Psoas muscle (tissue), 8 donors: ENCODE measurements at places on chromosomes 12 and 14. TPM values are rescaled to one million over a fixed set of nuclear protein-coding genes. Genes with fewer than 3 reads are reported as not detected.

Gene CCND2
- polyA plus RNA-seq: 0.31 TPM

Gene VASH1
- 2.9 TPM for polyA plus RNA-seq

Gene AQP5
- not detected for polyA plus RNA-seq

Gene BCL7A
- polyA plus RNA-seq: 3.6 TPM

Gene OR6C70
- not detected for polyA plus RNA-seq

Gene OASL
- polyA plus RNA-seq: 0.27 TPM

Gene CLEC4C
- not detected for polyA plus RNA-seq

Gene PRICKLE1
- polyA plus RNA-seq: 1.1 TPM

Gene RAPGEF3
- polyA plus RNA-seq: 15.0 TPM

Gene HCAR3
- polyA plus RNA-seq: 0.07 TPM

Gene ENO2
- 2.0 TPM for polyA plus RNA-seq
